Activated CD4-positive, alpha-beta T cell treated with anti-CD3 and anti-CD28 coated beads, Interleukin-2, amount 50 U/mL, for 1 hour (primary cell): ENCODE measurements at places on chromosomes 12 and 14.
A peak's percentile ranks its signal among the peaks of the same experiment; 100 is the strongest.

DNA sequence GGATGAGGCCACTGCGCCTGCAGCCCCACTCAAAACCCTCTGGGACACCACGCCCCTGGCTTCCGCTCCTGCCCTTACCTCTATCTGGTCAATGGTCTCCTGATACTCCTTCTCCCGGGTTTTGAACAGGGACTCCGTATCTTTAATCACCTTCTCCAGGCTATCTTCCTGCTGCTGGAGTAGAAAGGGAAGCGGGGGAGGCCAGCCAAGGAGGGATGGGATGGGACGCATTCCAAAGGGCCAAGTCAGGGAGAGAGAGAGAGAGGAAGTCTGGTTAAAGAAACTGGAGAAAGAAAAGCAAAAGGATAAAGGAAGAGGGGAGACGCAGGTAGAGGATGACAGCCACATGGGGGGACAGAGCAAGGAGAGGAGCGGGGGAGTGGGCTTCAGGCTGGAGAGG is 7.9 kb downstream of the IFFO1 start:
- no peak for DNase-seq

GRCh38 chr12:120874547-120875245 is 29.5 kb downstream of the SPPL3 start:
- DNase-seq, result no peak

- DNase-seq, result peak; percentile 94
These were observed 726 bp upstream of the ZNF140 start for GRCh38 chr12:133080026-133080367.

- no peak for DNase-seq
These were observed 465.0 kb upstream of the SOX5 start for GRCh38 chr12:24414480-24414879.
